Activated T-cell treated with anti-CD3 and anti-CD28 coated beads, Interleukin-2, amount 50 U/mL, for 72 hours (primary cell): ENCODE measurements at places on chromosomes 13 and 19. TPM values are rescaled to one million over a fixed set of nuclear protein-coding genes. Genes with fewer than 3 reads are reported as not detected.

DNA sequence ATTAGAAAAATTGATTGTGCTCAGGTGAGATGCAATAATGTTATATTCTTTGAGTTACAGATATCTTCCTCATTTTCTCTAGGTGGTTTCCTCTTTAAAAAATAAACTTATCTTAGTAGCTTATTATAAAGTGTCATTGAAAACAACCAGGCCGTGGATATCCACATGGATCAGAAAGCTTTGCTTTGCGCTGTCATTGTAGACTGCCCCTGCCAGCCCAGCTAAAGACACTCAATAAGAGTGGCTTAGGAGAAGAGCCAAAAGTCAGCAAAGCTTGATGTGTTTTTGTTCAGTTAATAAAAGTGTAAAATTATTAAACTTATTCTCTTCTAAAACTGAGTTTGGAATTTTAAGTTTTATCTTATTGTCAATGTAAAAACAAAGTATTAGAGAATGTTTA is 34.4 kb downstream of the TPP2 start:
- H3K4me3 ChIP-seq, result no peak overlapping the region
- H3K4me1 ChIP-seq, result no peaks in the 10 kb centered on the region
- DNase-seq, result no peak
- no peaks in the 10 kb centered on the region for H3K27me3 ChIP-seq
- H3K36me3 ChIP-seq, result peaks cover 19% of the 10 kb centered on the region

DNA sequence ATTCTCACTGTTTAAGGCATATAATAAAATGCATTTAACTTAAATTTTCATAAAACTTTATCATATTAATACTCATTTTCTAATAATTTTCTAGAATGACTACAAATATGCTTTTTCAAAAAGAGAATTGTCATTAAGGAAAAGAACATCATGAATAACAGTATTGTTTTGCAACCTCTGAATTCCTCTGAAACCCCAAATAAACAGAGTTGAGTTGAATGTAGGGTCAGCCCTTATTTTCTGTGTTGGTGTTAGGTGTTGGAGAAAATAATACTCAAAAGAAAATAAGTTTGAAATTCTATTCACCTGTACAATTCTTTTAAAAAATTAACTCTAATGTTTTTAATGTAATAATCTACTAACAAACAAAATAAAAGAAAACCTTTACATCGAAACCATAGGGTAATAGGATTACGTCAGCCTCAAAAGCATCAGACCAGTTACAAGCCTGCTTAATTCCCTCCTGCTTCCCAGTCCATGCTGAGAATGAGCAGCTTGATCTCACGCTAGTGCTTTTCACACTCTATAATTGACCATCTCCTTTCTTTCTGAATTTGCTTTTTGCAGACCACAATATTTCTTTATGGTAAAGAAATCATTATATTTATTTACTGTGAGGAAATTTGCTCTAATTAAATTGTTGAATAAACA is 160.9 kb downstream of the PCDH9 start:
- H3K4me1 ChIP-seq, result no peaks in the 10 kb centered on the region
- H3K27ac ChIP-seq, result no peak overlapping the region
- H3K36me3 ChIP-seq, result no peaks in the 10 kb centered on the region
- DNase-seq, result no peak
- no peak overlapping the region for H3K4me3 ChIP-seq
- no peaks in the 10 kb centered on the region for H3K27me3 ChIP-seq

DNA sequence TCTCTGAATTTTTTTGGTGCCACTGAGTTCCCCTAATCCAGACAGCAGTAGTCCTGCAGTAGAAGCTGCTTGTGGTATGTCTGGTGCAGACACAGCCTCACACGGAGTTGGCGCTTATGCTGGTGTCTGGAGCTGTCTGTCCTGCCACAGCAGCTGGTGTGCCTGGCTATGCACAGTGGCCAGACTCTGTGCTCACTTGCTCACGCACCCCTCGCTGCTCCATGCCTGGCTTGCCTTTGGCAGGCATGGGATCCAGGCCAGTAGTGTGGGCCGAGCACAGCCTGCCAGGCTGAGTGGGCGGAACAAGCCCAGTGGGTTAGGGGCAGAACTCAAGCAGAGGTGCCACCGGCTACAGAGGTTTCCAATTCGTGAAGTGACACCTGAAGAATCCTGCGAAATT is 845.9 kb upstream of the PCDH9 start:
- H3K4me1 ChIP-seq, result no peaks in the 10 kb centered on the region
- no peaks in the 10 kb centered on the region for H3K27me3 ChIP-seq
- no peaks in the 10 kb centered on the region for H3K36me3 ChIP-seq

The PPM1N gene
- total RNA-seq, result 6.7 TPM

GRCh38 chr13:22454586-22454985 is 726.2 kb upstream of the SGCG start:
- no peaks in the 10 kb centered on the region for H3K27me3 ChIP-seq
- no peak overlapping the region for H3K4me3 ChIP-seq
- H3K36me3 ChIP-seq, result no peaks in the 10 kb centered on the region
- DNase-seq, result no peak
- H3K27ac ChIP-seq, result no peak overlapping the region

DNA sequence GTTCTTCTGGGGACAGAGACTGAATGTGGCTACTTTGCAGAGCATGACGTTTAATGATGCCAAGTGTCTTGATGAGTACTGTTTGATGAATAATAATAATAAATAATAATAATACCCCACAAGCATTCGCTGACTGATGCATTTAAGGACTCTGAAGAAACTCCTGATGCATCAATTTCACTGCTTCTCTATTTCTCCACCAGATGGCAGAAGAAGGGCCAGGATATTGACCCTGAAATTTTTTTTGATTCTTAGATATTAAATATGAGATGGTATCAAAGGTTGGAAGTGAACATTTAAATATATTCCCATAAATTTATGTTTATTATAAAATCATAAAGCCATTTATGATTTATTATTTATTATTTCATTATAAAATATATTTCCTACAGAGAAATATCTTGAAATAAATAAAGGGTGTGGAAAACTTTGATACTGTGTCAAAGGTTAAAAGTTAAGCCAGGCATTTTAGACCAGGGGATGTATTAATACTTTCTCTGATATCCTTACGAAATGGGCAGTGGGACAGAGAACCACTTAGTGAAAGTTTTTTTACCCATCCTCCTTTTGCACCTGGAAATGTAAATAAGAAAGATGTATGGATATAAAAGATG is 170.9 kb downstream of the LACC1 start:
- DNase-seq, result no peak
- H3K27ac ChIP-seq, result no peak overlapping the region
- H3K27me3 ChIP-seq, result peaks cover 35% of the 10 kb centered on the region
- no peak overlapping the region for H3K4me3 ChIP-seq

GRCh38 chr13:69296130-69296529 is 811.5 kb upstream of the ATXN8OS start:
- H3K4me3 ChIP-seq, result no peak overlapping the region
- H3K36me3 ChIP-seq, result no peaks in the 10 kb centered on the region
- no peak for DNase-seq
- no peak overlapping the region for H3K27ac ChIP-seq
- H3K4me1 ChIP-seq, result no peaks in the 10 kb centered on the region
- no peaks in the 10 kb centered on the region for H3K27me3 ChIP-seq

The FXYD1 gene
- total RNA-seq, result 2.0 TPM

GRCh38 chr13:19860884-19861655 is 2.4 kb downstream of the ZMYM5 start:
- peaks cover 20% of the 10 kb centered on the region for H3K36me3 ChIP-seq
- peak; percentile 21 for DNase-seq
- peak overlapping the region; percentile 97 for H3K27ac ChIP-seq
- peaks cover 26% of the 10 kb centered on the region for H3K4me1 ChIP-seq
- H3K4me3 ChIP-seq, result peak overlapping the region; percentile 97

DNA sequence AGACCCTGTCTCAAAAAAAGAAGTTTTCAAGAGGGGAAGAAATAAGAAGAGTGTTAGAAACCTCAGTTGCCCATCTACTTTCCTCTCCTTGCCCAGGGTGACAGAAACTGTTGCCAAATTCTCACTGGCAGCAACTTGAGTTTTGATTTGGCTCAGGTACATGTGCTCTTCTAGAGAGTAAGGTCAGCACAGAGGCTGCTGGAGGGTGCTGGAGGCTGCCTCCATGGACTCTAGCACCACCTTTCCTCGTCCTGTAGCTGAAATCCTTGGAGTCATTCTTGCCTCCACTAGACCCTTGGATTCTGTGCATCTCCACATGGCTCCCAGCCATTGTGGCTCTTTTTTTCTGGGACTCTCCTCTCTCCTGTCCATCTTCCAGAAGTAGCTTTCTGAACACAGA is 149.1 kb downstream of the TM9SF2 start:
- no peaks in the 10 kb centered on the region for H3K27me3 ChIP-seq
- no peaks in the 10 kb centered on the region for H3K36me3 ChIP-seq
- H3K4me3 ChIP-seq, result no peak overlapping the region

GRCh38 chr13:51397262-51397941 is 55.4 kb downstream of the INTS6 start:
- no peak overlapping the region for H3K4me3 ChIP-seq
- DNase-seq, result no peak
- peak overlapping the region; percentile 77 for H3K27ac ChIP-seq
- H3K36me3 ChIP-seq, result peaks cover 14% of the 10 kb centered on the region
- H3K4me1 ChIP-seq, result peaks cover 44% of the 10 kb centered on the region

DNA sequence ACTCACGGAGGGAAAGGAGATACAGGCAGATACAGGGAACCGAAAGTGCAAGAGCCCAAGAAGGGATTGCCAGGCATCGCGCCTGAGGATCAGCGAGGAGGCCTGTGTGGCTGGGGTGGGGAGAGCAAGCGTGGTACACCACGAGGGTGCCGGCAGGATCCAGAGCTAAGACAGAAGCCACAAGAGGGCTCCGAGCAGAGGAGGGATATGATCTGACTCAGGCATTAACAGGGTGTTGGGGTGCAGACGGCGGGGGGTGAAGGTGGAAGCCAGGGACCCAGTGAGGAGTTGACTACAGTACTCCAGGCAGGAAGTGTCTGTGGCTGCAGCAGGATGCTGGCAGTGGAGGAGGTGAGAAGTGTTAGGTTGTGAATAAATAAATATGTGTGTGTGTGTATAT is 5.4 kb upstream of the PPP1R37 start:
- DNase-seq, result peak; percentile 27
- peaks cover 22% of the 10 kb centered on the region for H3K4me1 ChIP-seq
- H3K27me3 ChIP-seq, result no peaks in the 10 kb centered on the region
- H3K4me3 ChIP-seq, result peak overlapping the region; percentile 42
- H3K27ac ChIP-seq, result peak overlapping the region; percentile 70

The KXD1 gene
- total RNA-seq, result 127 TPM

DNA sequence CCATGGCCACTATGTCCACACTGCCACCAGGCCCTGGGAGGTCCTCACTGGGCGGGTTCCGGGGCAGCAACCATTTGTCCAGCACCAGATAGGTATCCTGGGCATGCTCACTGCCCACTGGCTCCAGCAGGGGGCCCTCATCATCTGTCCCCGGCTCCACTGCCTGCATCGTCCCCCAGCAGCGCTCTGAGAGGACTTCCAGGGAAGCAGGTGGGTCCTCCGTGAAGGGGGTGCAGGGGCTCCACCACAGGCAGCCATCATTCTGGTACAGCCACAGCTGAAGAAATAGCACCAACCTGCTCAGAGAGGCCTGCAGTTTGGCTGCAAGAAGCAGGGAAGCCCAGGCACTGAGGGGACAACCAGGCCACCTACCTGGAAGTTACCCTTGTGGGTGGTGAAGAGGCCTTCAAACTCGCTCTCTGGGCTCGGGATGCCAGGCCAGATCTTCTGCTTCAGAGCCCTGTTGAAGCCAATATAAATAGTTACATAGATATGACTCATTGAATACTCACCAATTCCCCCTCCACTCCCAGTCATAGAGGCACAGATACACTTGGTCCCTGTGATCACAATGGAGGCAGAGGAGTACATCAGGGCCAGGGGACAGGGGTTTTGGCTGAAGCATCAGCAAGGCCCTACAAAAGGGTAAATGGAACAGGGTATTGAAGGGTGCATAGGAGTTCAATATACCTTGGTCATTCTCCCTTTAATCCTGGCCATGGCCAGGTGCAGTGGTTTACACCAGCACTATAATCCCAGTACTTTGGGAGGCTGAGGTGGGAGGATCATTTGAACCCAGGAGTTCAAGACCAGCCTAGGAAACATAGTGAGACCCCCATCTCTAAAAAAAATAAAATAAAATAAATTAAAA is 4.1 kb downstream of the SWSAP1 start:
- H3K36me3 ChIP-seq, result peaks cover 8% of the 10 kb centered on the region
- peak; percentile 35 for DNase-seq
- peaks cover 70% of the 10 kb centered on the region for H3K4me1 ChIP-seq
- H3K27me3 ChIP-seq, result no peaks in the 10 kb centered on the region
- no peak overlapping the region for H3K27ac ChIP-seq
- H3K4me3 ChIP-seq, result peak overlapping the region; percentile 20

The SSBP4 gene
- 46.8 TPM for total RNA-seq

The ZNF738 gene
- total RNA-seq, result 16.9 TPM

DNA sequence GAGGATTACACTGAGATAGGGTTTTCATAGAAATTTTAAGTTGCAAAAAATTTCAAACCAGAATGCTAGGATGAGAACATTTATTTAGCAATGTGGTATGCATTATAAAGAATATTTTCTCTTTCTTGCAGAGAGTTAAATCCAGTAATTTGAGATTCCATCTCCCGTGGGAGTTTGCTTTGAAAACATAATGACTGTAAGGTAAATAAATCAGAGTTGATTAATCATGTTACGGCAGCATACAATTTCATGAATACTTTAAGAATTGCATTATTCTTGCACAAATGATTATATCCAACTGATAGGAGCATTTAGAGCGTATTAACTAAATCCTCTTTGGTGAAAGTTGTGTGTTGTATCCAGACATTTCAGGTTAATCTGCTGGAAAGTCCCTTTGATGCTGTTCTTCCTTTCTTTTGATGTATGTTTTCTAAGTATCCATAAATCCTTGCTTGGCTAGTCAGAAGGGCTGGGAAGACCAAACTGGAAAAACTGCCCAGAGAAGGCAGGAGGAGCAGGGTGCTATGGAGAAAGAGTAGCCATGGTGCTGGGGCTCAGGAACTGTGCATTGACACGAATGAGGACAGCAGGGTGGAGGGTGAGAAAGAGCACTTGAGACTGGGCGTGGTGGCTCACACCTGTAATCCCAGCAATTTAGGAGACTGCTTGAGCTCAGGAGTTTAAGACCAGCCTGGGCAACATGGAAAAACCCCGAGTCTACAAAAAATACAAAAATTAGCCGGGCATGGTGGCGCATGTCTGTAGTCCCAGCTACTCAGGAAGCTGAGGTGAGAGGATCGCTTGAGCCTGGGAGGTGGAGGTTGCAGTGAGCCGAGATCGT is 4.8 kb upstream of the GJA3 start:
- peaks cover 6% of the 10 kb centered on the region for H3K4me1 ChIP-seq
- no peak overlapping the region for H3K4me3 ChIP-seq
- peaks cover 71% of the 10 kb centered on the region for H3K27me3 ChIP-seq
- no peak for DNase-seq

The MAP2K7 gene
- total RNA-seq, result 40.2 TPM
